Dermis blood vessel endothelial cell (primary cell): ENCODE measurements at places on chromosomes 11 and 22. TPM values are rescaled to one million over a fixed set of nuclear protein-coding genes. Genes with fewer than 3 reads are reported as not detected.

The OR10A2 gene
- total RNA-seq, result not detected in 2 replicates

The PKNOX2 gene
- total RNA-seq, result not detected in 2 replicates

The GTSE1 gene
- 2.7 and 15.6 TPM in 2 replicates for total RNA-seq

The APOL6 gene
- total RNA-seq, result 12.1 and 14.6 TPM in 2 replicates

The YIF1A gene
- total RNA-seq, result 111 and 159 TPM in 2 replicates

The HOATZ gene
- not detected in 2 replicates for total RNA-seq

The CHRM1 gene
- not detected in 2 replicates for total RNA-seq

The MS4A4A gene
- not detected in 2 replicates for total RNA-seq

The MS4A15 gene
- total RNA-seq, result not detected in 2 replicates

The DEFB131B gene
- total RNA-seq, result not detected in 2 replicates

The PHOX2A gene
- not detected in 2 replicates for total RNA-seq

The EXPH5 gene
- total RNA-seq, result under 0.01 and 0.09 TPM in 2 replicates

The MMP13 gene
- total RNA-seq, result not detected in 2 replicates

The UPK2 gene
- not detected in 2 replicates for total RNA-seq

The KCNC1 gene
- not detected in 2 replicates for total RNA-seq

The OR5L2 gene
- not detected in 2 replicates for total RNA-seq

The LRRC56 gene
- 0.56 and 0.68 TPM in 2 replicates for total RNA-seq

The MRGPRX1 gene
- not detected in 2 replicates for total RNA-seq

The HPS4 gene
- total RNA-seq, result 20.0 and 26.5 TPM in 2 replicates

The OR51F2 gene
- not detected in 2 replicates for total RNA-seq

The MS4A3 gene
- total RNA-seq, result not detected in 2 replicates

The GRIK4 gene
- under 0.01 TPM in 1 of 2 replicates, not detected in the other for total RNA-seq

The SPDYC gene
- total RNA-seq, result not detected in 2 replicates

The MS4A1 gene
- total RNA-seq, result not detected in 2 replicates

The RFPL2 gene
- total RNA-seq, result 0.14 TPM in 1 of 2 replicates, not detected in the other
